Fibroblast of gingiva (primary cell): ENCODE measurements at places on chromosomes 12 and 14.

DNA sequence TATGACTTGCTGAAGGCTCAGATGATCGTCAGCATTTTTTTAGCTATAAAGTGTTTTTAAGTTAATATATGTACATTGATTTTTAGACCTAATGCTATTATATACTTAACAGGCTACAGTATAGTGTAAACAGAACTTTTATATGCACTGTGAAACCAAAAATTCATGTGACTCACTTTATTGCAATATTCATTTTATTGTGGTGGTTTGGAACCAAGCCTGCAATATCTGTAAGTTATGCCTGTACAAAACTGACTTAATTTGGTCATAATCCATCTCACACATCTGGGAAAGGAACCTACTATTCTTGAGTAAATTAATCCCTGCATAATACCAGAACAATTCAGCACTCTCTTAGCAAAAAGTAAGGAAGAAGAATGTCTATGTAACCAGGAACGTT is 390.7 kb downstream of the SYT1 start:
- no peak for DNase-seq

GRCh38 chr12:59082952-59083351 is 162.6 kb upstream of the LRIG3 start:
- DNase-seq, result no peak

DNA sequence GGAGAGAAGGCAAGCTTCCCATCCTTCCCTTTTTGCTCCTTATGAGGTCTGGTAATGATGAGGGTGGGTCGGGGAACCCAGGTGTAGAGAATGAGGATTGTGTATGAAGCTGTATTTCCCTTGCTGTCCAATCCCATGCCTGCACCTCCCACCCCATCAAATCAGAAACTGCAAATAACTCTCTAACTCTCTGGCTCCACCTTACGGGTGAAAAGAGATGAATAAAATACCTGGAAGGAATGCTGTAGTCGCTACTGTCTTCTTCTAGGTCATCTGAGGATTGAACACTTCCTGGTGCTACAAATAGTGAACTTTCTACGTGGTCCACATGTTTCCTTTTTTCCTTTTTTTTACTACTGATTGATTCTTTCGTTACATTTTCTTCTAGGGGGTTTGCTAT is 38.9 kb upstream of the DICER1 start:
- no peak for DNase-seq

- DNase-seq, result no peak
Observed at GRCh38 chr12:39413836-39414771, 28.8 kb downstream of the KIF21A start.

DNA sequence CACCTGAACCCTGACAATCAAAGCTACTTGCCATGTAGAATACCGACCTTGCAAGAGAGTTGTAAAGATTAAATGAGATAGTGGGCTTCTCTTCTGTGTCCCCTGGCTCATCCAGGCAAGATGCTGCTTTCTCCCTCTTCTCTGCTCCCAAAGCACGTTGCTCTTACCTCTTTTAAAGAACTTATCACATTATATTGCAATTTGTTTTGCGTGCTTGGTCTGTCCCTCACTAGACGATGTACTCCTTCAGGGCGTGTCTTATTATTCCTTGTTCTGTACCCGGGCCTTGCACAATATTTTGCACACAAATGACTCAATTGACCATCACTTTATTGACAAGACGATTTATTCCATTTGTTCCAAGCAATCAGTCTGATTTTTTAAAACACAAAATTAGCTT is 3.3 kb downstream of the DCN start:
- DNase-seq, result peak; percentile 62

GRCh38 chr12:89890161-89890560 is 181.5 kb upstream of the ATP2B1 start:
- DNase-seq, result no peak
